ENCODE measurements at places on chromosomes 7 and 10.

GRCh38 chr7:139973101-139974050 lies 89.4 kb downstream of the PARP12 start:
- no peak for DNase-seq

DNA sequence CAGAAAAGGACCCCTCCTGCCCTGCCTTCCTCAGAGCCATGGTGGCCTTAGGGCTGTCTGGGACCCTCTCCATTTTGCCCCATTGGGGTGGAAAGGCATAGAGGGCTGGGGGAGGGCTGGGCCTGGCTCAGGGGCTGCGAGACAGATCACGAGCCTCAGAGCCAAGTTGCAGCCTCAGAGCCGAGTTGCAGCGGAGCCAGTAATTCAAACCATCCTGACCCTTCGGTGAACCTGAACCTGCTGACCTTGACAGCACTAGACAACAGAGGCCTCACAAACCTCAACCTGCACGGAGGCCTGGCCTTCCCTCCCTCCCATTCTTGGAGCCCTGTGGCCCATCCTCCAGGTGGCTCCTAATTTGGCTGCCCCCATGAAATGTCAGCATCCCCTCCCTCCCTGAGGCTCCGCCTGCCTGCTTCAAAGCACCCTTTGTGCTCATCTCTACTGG lies 45.4 kb downstream of the PAX2 start:
- no peak for DNase-seq

- DNase-seq, result no peak
These were observed 38.2 kb downstream of the NEUROD6 start for GRCh38 chr7:31302356-31302755.

GRCh38 chr10:84896909-84897308 lies 568.5 kb downstream of the CCSER2 start:
- DNase-seq, result no peak

DNA sequence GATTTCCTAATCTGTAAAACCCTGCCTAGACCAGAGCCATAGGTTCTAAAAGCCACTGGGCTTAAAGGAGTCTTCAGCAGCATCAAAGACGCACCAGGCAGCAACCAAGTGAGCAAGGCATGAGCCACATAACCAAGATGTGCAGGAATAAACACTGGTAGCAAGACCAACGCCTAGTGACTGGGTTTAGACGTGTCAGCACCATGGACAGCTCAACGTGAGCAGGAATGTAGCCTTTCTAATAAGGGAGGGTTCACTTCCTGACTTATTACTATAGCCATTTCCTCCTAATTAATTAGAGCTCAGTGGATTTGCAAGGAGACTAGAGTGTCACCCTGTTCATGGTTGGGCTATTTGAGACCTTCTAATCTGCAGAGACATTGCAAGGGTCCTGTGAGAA lies 223.7 kb downstream of the LHFPL3 start:
- peak; percentile 9 for DNase-seq

- no peak for DNase-seq
These were observed 32.9 kb upstream of the CXCL12 start for GRCh38 chr10:44417761-44418160.

GRCh38 chr10:78811174-78811573 lies 257.6 kb upstream of the ZMIZ1 start:
- DNase-seq, result no peak

DNA sequence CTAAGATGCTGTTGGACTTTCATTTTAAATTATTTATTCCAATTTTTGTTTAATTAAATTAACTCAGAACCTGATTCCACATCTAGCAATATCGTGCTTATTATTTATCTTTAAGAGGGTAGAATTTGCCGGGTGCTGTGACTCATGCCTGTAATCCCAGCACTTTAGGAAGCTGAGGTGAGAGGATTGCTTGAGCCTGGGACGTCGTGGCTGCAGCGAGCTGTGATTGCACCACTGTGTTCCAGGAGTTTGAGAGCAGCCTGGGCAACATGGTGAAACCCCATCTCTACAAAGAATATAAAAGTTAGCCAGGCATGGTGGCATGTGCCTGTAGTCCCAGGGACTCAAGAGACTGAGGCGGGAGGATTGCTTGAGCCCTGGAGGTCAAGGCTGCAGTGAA lies 47.8 kb downstream of the ZFAND4 start:
- no peak for DNase-seq

DNA sequence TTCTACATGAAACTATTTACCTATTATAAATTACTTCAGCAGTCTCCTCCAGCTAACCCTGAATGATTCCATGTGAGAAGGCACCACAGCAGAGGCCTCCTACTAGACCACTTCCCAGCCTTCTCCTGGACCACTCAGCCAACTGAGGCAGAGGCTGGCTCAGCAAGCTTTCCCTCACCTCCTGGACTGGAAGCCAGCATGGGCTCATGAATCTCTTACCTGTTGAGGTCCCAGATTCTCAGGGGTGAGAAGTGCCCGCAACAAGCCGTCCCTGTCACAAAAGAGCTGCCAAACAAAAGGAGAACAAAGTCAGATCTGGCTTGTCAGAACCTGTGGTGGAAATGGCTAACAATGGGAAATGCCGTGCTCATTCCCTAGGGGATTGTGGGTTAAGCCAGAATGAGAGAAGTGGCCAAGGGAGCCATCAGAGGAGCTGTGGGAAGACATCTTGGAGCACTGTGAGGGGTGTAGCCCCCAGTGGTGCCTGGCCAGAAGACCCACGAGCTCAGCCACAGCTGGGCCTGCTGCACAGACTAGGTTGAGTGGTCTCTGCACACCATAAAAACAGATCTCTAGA lies 36.5 kb downstream of the DPCD start:
- DNase-seq, result no peak

DNA sequence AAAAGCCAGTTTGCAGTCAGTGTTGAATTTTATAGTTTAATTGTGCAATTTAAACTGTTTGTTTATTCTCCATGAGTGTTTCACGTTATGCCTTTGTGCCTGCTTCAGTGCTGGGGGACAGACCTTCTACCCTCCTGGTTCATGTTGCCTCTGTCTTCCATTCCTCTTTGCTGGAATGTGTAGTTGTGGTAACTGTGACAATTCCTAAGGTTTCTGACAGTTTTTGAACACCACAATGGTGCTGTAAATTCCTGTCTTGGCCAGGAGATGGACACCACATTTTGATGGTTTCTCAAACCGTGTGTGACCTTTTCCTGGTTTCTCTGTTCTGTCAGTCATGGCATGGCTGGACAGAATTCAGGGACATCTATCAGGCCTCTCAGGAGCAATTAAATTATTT lies 201.7 kb downstream of the BICC1 start:
- DNase-seq, result no peak

- DNase-seq, result no peak
These were observed 46.0 kb downstream of the ZAN start for GRCh38 chr7:100779359-100779758.

Measured in kidney epithelial cell (primary cell).